Left ventricle myocardium inferior (tissue), 1 donor: ENCODE measurements at places on chromosomes 4 and X.
A peak's percentile ranks its signal among the peaks of the same experiment; 100 is the strongest.

GRCh38 chr4:22077571-22077970 lies 129.0 kb upstream of the KCNIP4 start:
- DNase-seq, result no peak

- DNase-seq, result no peak
These were observed 10.1 kb downstream of the FGFRL1 start for GRCh38 chr4:1021386-1022050.

- no peak for DNase-seq
These were observed 73.5 kb upstream of the ZFP42 start for GRCh38 chr4:187921946-187922623.

DNA sequence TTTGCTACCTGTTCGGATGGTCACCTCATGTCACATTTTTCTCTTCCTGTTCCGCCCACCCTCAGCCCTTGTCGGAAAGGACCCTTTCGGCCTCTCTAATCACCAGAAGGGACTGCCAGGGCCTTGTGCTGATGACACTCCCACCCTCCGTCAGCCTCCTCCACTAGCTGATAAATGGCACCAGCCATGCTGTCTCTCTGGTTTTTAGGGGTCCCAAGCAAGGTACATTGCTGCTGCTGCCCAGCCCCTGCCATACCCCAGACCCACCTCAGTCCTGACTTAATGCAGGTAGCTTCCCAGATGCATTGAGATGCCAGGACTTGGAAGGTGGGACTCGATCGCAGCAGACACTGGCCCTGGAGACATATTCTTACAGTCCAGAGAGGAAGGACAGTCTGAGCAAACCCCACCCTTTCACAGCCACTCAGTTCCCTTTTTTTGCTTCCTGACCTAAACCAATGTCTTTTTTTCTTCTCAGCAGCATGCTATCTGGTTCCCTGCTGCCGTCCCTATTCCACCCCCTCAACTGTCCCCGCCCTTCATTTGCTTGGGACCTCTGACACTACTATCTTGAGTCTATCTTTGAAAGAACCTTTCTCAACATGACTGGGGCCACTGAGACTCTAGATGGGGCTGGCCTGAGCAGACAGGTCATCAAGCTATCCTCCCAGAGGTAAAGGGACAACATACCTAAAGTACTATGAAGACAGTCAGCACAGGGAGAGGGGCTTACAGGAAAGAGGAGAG lies at the start of gene BTK:
TSS of gene BTK (minus strand) at position 397 of the 747 bp plus-strand sequence. CDS start 10,907 bp downstream, outside the sequence.
- DNase-seq, result no peak

- DNase-seq, result no peak
These were observed 138.8 kb downstream of the GABRG1 start for GRCh38 chr4:45985038-45985437.

DNA sequence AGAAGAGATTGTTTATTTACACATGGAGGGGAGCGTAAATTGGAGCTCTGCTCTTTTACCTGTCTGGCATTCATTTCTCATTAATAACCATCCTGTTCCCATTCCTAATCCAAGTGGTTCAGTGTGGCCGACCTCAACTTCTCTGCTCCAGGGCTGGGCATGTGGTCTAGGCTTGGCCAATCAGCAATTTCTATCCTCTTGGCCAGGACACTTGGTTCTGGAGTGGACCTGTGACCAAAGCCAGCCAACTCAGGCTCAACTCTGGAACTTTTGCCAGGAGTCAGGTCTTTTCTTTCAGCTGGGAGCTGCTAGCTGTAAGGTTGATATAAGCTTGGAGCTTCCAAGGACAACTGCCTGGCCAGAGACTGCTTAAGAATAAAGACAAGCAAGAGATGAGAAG lies 15.6 kb upstream of the RASL11B start:
- no peak for DNase-seq

DNA sequence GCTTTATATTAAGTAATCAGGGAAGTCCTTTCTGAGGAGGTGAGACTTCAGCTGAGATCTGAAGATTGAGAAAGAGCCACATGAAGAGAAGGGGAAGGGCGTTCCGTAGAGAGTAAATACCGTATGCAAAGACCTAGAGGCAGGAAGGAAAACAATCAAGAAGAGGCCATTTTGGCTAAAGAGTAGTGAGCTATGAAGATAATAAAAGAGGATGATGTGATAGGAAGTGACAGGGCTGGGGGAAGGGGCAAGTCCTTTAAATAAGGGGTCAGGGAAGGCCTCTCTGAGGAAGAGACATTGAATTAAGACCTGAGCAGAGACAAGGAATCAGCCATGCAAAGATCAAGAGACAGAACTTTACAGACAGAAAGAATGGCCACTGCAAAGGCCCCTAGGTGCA lies 86.2 kb downstream of the ZIC3 start:
- DNase-seq, result no peak

DNA sequence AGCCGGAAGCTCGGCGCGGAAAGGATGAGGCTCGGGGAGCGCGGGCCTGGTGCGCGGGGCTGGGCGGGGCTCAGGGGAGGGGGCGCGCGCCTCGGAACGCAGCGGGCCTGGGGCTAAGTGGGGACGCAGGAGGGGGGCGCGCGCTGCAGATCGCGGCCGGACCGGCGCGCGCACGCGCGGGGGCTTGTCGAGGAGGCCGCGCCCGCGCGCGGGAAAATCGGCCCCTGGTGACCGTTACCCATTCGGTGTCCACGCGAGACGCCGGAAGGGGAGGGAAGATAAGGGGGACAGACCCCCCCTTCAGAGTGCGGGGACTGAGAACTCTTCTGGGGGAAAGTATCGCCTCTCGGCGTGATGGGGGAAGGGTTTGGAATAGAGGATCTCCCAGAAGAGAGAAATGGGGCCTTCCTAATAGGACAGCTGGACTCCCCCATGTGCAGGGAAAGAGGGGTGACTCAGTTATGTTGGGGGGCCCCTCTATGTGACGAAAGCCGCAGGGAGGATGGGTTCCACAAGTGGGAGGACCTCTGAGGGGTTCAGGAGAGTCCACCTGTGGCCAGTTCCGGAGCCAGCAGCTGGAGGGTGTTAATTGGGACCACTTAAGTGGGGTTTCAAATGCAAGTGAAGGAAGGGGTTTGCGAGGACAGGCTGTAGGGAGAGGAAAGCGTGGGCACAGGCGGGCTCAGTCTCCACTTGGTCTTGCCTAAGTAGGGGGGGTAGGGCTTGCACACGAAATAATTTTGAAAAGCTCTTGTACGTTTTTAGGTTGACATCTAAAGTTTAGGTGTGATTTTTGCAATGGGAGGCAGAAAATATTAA lies 584 bp downstream of the SUV39H1 start:
- DNase-seq, result no peak

DNA sequence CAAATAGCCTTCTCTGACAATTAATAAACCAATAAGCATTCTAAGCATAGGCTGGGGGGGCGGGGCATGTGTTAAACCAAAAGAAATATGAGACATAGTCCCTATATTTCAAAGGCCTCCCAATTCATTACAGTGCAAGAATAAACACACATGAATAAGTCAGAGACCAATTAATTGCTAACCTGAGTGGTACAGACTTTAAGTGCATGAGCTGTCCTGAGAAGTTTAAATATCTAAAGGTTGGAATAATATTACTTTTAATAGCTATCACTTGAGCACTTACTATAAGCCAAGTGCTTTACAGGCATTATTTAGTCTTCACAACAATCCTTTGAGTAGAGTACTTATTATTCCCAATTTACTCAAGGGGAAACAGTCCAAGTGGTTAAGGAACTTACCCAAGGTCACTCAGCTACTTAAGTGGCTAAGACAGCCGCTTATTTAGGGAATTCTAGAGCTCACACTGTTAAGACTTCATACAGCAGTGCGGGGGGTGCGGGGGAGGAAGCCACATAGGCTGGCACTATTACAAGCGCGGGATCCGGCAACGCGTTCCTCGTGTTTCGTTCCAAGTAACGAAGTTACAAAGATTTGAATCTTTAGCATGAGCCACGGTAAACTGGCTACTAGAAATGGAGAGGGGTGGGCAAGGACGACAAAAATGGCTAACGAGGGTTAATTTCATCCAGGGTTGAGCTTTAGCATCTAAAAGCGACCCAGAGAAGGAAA lies 1.4 kb downstream of the THOC2 start:
- no peak for DNase-seq

DNA sequence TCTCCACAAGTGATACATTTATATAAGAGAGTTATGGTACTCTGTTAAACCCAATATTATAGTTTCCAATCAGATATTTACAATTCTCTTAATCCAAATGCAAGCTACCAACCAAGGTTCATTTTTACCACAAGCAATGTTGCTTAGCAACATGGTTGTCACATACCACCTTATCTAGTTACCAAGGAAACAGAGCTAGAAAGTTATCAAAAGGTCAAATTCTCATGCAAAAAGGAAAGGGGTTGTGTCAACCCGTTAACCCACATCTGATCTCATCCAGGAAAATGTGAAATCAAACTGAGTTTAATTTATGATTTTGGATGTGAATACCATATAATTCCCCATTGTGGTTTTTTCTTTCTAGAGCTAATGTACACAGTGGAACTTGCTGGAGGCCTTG lies 274.1 kb upstream of the MAGEB2 start:
- DNase-seq, result no peak

DNA sequence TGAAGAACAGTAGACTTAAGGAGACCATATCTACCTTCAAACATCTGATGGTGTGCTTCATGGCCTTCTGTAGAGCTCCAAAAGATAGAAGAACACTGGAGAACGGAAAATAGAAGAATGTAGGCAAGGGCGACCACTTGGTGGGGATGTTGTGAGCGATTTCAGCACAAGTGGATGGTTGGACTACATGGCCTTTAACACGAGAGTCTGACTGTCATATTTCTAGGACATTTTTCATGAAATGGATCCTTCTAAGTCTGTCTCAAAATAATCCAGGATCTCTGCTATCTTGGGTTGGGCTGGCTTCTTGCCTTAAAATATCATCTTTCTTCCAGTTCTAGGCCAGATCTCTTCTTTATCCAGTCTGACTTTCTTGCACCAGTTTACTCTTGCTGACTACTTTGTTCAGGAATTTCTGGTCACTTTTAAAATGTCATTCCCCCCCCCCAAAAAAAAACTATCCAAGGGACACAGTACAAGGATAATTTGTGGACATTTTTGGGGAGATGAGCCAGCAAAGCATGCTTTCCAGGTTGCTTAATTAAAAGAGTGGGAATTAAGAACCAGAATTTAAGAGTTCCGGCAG lies 1.2 kb upstream of the MID1IP1 start:
- DNase-seq, result peak; percentile 15
